ENCODE measurements at places on chromosomes 2 and 18. TPM values are rescaled to one million over a fixed set of nuclear protein-coding genes. Genes with fewer than 3 reads are reported as not detected.

ALPI gene
- total RNA-seq, result not detected

RAPH1 gene
- total RNA-seq, result 6.8 TPM

SLC16A14 gene
- 1.6 TPM for total RNA-seq

ITPRIPL1 gene
- not detected for total RNA-seq

FAM228A gene
- total RNA-seq, result not detected

MARS2 gene
- total RNA-seq, result 12.3 TPM

NEB gene
- 0.21 TPM for total RNA-seq

NTSR2 gene
- total RNA-seq, result not detected

SLC11A1 gene
- total RNA-seq, result 0.20 TPM

LINC00305 gene
- not detected for total RNA-seq

PGAP1 gene
- 3.2 TPM for total RNA-seq

RALB gene
- total RNA-seq, result 65.5 TPM

MEX3C gene
- total RNA-seq, result 16.5 TPM

SERPINB11 gene
- total RNA-seq, result 0.17 TPM

RAB6D gene
- not detected for total RNA-seq

LOXHD1 gene
- total RNA-seq, result not detected

DSG1 gene
- total RNA-seq, result not detected

GPR45 gene
- total RNA-seq, result not detected

TYMS gene
- total RNA-seq, result 166 TPM

Measured in A549 treated with GW870086 at 1 μM for 4 hours (cell line).